ENCODE measurements at places on chromosomes 7 and 10.

- DNase-seq: no peak
These were observed 77.4 kb downstream of the PCLO start for GRCh38 chr7:83085299-83085698.

- DNase-seq: no peak
These were observed 255.4 kb downstream of the TCERG1L start for GRCh38 chr10:131056091-131056579.

GRCh38 chr10:116744163-116744753, 1.9 kb upstream of the HSPA12A start:
- DNase-seq: no peak

GRCh38 chr7:57363321-57363720, 86.7 kb upstream of the ZNF716 start:
- no peak for DNase-seq

GRCh38 chr10:16809074-16809718, 8.0 kb downstream of the RSU1 start:
- peak; percentile 43 for DNase-seq

GRCh38 chr7:1068619-1069018, 19.3 kb upstream of the GPER1 start:
- DNase-seq: no peak

Data from stimulated activated CD4-positive, alpha-beta T cell treated with anti-CD3 and anti-CD28 coated beads, Interleukin-2, amount 100 ng/mL, for 48 hours (primary cell).